Activated naive CD8-positive, alpha-beta T cell treated with anti-CD3 and anti-CD28 coated beads, Interleukin-2, amount 50 U/mL, for 24 hours (primary cell): ENCODE measurements at places on chromosomes 11 and 22.
A peak's percentile ranks its signal among the peaks of the same experiment; 100 is the strongest.

DNA sequence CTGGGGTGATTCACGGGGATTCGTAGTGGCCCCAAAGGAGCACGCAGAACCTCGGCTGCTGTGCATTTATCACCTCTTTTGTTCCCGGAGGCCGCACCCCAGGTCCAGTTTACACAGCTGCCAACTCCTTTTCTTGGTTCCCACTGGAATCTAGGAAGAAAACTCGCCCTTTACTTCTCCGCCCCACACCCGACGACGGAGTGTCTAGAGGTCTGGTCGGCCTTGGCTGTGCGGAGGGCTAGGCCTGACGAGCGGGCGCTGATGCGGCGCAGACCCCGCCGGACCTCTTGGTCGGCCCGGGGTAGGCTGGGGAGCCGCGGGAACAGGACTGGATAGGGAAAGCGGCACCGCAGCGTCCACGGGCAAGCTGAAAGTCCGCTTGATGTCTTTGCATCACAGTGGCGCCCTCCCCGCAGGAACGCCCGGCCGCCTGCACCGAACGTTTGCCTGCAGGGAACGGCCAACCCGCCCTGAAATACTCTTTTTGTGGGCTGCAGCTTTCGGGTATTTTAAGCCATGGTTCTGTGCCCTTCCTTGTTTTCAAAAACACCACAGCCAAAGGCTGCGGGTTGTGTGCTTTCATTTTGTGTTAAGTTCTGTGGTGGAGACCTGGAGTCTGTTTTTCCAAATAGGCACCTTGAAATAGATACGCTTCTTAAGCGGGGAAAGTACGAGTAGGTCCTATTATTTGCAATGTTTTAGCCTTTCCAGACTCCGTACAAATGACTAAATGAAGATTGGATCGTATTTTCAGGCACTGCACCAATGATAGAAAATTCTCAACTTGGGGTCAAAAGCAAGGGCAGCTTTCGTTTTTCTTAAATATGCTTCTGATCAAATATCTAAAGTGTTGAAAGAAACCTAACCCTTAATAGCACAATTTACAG is 829 bp upstream of the ZBED5 start:
- DNase-seq, result peak; percentile 50

- no peak for DNase-seq
These were observed 28.2 kb downstream of the PIK3IP1 start for GRCh38 chr22:31263896-31264640.

DNA sequence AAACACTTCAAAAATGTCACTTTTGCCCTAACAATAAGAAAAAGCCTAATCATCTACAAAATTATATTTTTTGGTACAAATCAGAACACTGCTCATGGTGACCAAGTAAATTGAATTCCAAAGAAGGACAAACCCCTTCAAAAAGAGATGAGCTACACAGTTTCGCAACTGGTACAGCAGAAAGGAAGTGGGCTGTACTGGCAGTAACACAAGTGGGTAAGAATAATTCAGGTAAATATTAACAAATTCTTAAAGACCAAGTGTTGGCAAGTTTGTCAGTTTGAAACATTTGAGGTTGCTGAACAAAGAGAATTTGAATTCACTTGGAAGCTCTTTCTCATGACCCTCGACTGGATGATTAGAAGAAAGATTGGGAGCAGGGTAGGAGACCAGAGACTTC is 35.5 kb downstream of the MSANTD4 start:
- DNase-seq, result no peak

- peak; percentile 72 for DNase-seq
These were observed at the start of gene VEGFB for GRCh38 chr11:64233913-64234586. TSS of gene VEGFB (plus strand) at chr11:64234584. CDS start at chr11:64234834, 250 bp downstream.

GRCh38 chr11:118610773-118611432 is 3.5 kb downstream of the PHLDB1 start:
- peak; percentile 92 for DNase-seq

- DNase-seq, result no peak
These were observed 67.4 kb upstream of the B3GAT1 start for GRCh38 chr11:134479206-134480135.

GRCh38 chr11:121249039-121249663 is 43.4 kb upstream of the SC5D start:
- no peak for DNase-seq

DNA sequence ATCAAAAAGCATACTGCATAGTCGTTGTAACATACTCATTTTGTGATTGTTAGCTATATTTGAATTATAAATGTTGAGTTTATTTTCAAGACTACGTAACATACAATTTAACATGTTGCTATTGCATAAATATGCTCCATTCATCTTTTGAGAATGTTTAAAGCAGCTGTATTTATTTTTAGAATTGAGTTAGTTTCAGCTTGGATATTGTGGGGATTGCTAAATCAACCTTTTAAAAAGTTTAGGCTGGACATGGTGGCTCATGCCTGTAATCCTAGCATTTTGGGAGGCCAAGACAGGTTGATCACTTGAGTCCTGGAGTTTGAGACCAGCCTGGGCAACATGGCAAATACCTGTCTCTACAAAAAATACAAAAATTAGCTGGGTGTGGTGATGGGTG is 288.1 kb downstream of the DYNC2H1 start:
- no peak for DNase-seq

DNA sequence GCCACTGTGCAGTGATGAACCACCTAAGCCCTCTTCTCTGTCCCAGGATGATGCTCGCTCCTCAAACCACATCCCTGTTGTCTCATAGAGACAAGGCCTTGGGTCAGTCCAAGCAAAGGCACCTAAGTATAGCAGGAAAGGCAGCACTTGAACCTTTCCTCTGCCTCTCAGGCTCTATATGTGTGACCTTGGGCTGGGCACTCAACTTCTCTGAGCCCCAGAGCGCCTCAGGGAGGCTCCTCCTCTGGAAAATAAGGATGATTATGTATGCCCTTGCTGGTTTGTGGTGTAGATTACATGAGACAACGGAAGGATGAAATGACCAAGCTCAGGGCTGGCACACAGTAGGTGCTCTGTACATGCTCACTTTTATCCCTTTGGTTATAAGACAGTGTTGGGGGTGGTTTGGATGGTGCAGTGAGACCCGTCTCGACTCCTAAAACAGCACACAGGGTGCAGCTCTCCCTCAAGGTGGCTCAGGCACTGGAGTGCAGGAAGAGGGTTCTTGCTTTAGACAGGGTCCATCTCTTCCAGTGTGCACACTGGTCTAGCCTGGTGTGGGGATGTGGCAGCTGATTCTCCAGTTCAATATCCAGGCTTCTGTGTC is 40.2 kb upstream of the ACCSL start:
- DNase-seq, result no peak

DNA sequence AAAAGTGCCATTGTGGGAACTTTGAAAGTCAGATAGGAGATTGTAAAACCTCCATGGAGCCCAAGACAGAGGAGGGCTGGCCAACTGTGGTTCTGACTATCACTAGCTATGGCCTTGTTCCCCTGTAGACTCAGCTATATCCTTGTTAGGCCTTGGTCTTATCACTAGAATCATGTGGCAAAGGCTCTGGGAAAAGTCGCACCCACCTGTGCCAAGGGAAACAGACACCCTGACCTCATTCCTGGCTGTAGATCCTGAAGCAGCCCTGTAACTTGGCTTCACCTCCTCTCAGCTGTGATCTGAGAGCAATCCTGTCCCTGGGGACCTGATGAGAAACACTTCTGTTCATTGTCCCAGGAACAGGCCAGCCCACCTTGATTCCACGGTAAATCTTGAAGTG is 566.2 kb downstream of the TMEM135 start:
- DNase-seq, result no peak

- DNase-seq, result peak; percentile 61
These were observed 39.0 kb upstream of the ADA2 start for GRCh38 chr22:17258015-17258787.

- DNase-seq, result no peak
These were observed 1.2 kb downstream of the ACCS start for GRCh38 chr11:44067266-44067665.

DNA sequence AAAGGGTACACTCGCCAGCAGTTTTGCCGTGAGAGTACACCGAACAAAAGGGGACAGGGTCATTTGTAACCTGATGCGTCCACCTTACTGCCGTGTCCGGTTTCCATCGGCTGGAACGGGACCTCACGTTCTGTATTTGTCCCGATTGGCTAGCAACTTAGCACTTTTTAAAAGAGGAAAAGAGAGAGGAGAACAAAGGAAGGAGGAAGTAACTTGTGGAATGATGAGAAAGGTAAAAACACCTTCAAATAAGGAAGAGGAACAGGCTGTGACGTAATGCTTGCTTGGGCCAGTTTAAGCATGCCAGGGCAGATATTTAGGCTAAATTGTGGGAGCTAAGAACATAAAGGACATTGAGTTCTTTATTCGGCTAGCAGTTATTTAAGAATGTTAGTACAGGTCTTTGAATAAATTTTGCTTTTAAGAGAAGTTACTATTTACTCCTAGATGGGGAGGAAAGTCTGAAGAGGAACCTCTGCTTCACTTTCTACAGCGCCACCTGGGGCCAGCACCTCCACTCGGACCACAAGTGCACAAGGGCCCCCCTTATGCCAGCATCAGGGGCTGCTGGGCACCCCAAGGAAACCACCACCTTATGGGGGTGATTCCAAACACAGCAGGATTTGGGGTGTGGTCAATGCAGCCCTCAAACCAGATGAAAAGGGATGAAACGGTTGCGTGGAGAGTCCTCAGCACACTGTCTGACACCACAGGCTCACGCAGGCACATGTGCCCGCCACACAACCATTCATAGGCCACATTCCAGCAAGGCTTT is 5.8 kb downstream of the ARSA start:
- peak; percentile 42 for DNase-seq

- DNase-seq, result no peak
These were observed 138.0 kb upstream of the POU2AF2 start for GRCh38 chr11:111107501-111107900.

- no peak for DNase-seq
These were observed 122.1 kb downstream of the BCR start for GRCh38 chr22:23302171-23303002.

DNA sequence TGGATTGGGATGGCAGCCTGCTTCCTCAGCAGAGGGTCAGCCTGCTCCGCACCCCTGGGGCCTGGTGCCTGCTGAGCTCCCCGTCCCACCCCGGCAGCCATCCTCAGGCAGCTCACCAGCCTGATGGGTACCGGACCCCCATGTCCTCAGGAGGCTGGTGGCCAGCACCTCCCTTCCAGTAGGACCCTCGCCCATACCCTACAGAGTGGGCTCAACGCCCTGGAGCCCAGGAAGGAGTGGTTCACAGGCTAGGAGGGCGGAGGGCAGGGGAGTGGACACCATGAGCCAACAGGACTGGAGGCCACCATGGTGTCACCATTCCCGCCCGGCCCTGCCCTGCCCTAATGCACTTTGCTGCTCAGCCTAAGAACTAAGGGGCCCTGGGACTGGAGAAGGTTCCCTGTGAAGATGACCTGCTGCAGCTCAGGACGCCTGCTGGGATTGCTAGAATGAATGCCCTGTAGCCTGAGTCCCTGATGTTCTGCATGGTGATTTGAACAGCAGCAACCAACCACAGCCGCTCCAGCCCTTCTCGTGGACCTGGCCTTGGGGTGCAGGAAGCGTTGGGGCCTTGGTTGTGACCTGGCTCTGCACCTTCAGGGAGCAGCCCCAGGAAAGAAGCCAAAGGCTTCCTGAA is 1080.8 kb downstream of the BRD1 start:
- no peak for DNase-seq

DNA sequence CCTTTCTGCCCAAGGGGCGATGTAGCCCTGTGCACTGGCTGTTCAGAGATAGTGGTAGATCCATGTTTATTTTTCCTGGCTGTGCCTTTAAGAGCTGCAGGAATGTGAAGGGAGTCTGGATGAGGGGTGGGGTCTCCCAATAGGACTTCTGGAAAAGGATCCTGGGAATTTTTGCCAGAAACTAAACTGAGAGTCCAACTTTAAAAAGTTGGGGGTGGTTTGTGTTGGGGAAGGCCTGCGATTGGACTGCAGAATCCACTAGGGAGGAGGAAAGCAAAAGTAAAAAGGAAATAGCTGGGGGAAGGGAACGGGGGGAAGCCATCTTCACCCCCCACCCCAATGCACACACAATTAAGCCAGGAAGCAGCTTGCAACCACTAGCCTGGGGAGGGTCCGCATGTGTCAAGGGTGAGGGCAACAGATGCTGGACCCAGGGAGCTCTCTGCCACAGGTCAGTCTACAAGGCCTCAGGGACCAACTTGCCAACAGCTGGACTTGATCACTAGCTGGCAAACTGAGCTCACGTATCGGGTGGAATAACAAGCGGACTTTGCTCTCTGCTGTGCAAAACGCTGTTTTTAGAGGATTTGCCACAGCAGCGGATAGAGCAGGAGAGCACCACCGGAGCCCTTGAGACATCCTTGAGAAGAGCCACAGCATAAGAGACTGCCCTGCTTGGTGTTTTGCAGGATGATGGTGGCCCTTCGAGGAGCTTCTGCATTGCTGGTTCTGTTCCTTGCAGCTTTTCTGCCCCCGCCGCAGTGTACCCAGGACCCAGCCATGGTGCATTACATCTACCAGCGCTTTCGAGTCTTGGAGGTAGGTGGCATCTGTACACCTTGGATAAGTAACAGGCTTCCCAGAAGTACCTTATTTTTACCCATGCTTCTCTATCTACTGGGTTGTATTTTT is at the start of gene OLFML1:
OLFML1 (plus strand) TSS at position 321 of the 912 bp plus-strand sequence; CDS start at position 691, 370 bp downstream.
- DNase-seq, result no peak

- DNase-seq, result no peak
These were observed 30.0 kb downstream of the PARVG start for GRCh38 chr22:44210722-44211121.

GRCh38 chr11:103773059-103773458 is 263.4 kb upstream of the DDI1 start:
- no peak for DNase-seq

DNA sequence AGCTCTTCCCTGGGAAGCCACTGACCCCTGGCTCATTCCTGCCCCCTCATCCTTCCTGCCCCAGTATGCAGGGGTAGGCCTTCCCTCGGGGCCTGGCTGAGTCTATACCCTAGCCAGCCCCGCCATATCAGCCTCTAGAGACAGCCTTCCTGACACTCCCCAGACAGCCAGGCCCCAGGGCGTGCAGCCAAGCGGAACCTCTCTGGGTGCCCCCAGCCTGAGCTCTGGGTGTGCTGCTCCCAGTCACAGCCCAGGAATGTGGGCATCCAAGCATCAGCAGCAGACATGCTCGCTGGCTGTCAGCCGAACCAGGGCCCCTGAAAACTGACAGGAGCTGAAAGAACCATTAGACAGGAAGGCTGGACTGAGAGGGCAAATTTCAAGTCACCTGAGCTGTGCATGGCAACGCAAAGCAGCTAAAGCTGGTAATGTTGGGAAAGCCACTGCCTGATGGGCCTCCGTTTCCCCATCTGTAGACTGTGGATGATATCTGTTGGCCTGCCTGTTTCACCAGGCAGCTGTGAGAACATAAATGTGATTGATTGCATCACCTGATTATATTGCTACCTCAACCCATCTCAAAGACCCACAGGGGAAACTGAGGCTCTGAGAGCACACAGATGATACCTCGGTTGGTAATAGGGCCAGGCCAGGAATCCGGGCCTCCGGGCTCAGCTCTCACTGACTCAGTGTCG is 93.2 kb downstream of the LRRC32 start:
- DNase-seq, result no peak

GRCh38 chr11:112625814-112626213 is 335.4 kb upstream of the NCAM1 start:
- no peak for DNase-seq
